ENCODE measurements at places on chromosomes 1 and 21.

- DNase-seq, result no peak
These were observed 42.7 kb downstream of the APP start for GRCh38 chr21:26127918-26128317.

DNA sequence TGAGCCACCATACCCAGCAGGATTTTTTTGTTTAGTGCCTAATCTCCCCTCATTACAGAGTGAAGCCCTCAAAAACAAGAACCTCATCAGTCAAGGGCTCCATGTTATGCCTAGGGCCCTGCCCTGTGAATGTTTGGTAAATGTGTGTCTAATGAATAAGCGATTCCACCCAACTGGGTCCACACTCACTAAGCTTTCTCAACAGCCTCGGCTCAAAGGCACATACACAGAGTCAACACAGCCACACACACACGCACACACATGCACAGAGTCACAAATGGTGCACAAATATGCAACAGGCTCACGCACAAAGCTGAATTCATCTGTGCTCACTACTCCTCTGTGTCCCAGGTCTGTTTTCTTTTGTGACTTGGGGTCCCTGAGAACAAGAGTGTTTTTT lies 11.7 kb upstream of the SYNC start:
- no peak for DNase-seq

DNA sequence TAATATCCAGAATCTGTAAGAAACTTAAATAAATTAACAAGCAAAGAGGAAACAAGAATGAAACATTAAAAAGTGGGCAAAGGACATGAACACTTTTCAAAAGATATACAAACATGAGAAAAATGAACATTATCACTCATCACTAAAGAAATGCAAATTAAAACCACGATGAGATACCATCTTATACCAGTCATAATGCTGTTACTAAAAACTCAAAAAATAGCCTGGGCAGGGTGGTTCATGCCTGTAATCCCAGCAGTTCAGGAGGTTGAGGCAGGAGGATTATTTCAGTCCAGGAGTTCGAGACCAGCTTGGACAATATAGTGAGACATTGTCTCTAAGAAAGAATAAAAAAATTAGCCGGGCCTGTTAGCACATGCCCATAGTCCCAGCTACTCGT lies 6.1 kb downstream of the ZNF124 start:
- DNase-seq, result no peak

GRCh38 chr21:14751602-14752344 lies 205.7 kb upstream of the SAMSN1 start:
- DNase-seq, result no peak

- no peak for DNase-seq
These were observed 39.9 kb upstream of the PPP1R15B start for GRCh38 chr1:204451352-204452124.

DNA sequence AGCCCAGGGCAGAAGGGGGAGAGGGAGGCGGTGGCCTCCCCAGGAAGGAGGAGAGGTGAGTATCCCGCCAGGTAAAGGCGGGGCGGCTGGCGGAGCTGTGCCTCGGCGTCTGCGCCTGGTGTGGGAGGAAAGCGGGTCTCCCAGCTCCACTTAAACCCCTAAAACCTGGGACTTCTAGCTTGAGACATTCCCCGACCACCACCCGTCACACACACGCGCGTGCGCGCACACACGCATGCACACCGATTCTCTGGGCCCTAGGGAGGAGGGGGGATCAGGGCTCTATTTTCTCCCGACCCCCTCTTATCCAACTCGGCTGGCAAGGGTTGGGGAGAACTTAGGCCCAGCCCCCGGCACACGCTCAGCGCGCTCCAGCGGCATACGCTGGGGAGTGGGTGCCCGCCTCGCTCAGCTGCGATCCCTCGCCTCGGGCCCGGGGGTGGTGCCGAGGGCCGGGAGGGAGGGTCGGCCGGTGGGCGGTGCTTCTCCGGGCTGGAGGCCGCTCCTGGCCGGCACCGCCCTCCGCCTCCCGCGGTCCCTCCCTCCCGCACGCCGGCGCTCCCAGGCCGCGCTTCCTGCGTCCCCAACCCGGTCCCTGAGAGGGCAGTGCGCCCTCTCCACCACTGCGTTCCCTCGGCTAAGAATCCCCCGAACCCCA lies at the start of gene TMEM51:
TMEM51 (plus strand) TSS at position 564 of the 658 bp plus-strand sequence. CDS start 61,341 bp downstream, outside the sequence.
- DNase-seq, result no peak

DNA sequence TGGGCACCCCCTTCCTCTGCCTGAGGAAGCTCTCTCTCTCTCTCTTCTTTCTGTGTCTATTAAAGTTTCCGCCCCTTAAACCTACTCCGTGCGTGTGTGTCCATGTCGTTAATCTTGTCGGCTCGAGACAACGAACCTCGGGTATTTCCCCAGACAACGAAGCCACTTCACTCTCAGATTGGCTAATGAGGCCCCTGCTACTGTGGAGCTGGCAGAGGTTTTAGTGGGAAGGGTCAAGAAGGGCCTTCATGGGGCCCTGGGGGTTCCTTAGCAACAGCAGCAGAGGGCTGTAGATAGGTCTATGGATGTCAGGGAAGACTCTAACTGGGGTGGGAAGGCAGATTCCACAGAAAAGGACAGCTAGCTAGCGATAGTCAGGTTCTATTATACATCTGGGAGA lies 239.8 kb upstream of the RAB4A start:
- DNase-seq, result no peak

GRCh38 chr1:64033667-64034220 lies 169.7 kb upstream of the UBE2U start:
- DNase-seq, result no peak

DNA sequence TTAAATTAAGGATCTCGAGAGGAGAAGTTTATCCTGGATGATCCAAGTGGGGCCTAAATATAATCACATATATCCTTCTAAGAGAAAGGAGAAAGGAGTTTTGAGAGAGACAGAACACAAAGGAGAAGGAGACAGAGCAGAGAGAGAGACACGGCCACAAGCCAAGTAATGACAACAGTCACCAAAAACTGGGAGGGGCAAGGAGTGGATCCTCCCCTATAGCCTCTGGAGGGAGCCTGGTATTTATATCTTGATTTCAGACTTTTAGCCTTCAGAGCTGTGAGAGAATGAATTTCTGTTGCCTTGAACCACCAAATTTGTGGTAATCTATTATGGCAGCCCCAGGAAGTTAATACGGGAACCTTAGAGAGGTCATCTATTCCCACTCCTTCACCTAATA lies 49.5 kb upstream of the CD1D start:
- no peak for DNase-seq
